ENCODE measurements at places on chromosomes 12 and 14. TPM values are rescaled to one million over a fixed set of nuclear protein-coding genes. Genes with fewer than 3 reads are reported as not detected.

- DNase-seq = no peak
Observed at GRCh38 chr12:126772171-126772864, 1494.7 kb upstream of the TMEM132C start.

GRCh38 chr12:57611827-57612710, 834 bp downstream of the ARHGEF25 start:
- no peak for DNase-seq

DNA sequence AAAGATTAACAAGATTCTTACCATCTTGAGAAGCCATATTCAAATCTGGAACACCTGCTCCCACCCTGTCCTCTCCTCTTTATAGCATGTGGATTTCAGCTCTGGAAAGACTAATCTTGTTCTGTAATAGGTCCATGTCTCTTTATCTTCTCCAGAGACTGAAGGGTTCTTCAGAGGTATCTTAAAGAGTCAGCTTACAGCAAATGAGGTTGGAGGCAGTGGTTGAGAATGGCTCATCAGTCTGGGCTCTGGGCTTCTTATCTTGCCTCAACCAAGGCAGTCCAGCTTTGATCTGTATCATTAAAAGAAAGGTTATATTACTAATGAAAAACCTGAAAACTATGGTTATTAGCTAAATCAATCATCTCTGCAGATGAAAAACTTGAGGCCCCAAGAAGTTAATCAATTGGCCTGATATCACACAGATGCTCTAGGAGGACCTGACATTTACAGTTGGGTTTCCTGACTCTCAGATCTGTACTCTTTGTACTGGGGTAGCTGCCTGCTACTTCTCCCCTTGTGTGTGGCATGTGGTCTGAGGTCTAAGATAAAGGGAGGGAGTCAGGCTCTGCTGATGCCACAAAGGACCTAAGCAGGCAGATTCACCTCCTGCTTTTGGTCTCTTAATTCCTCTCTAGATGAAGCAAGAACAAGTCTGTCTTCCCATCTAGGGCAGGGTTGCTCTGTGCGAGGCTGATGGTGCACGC, 1.7 kb upstream of the AKAP6 start:
- DNase-seq = no peak

DNA sequence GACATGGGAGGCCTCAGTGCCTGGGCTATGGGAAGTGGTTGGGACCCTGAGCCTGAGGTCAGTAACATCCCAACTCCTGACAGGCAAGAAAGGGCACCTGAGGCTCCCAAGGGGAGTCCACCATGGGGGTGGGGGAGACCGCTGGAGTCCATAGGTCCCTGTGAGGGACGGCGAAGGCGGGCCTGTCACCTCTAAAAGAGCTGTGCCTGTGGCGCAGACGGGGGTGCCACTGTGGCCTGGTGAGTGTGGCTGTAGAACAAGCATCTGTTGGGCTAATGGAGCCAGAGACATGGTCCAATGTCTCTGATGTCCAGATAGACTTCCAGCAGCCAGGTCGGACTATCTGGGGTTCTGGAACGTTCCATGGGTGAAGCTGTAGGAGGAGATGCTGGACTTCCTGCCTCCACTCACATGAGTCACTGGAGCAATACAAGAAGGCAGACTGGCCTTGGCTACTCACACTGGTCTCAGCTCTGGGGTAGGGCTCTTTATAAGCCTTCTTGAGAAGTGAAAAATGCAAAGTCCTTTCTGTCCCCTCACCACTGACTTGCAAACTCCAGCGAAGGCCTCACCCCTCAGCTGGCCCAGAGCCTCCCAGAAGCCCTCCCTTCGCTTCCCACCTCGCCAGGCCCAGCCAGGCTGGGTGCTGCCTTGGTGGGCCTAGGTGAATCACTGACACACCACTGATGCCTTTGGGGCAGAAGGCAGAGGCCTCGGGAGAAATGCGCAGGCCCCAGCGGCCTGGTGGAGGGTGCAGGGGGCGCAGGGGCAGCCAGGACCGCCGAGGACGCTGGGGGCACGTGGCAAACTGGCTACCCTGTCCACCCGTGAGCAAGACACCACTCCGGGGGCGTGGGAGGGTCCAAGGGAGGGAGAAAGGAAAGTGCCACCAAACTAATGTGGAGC, 1.1 kb upstream of the TRAF3 start:
- no peak for DNase-seq

AKAP3 gene
- total RNA-seq = 0.49 TPM

Data from skin of body (tissue), 3 donors.